ENCODE measurements at places on chromosomes 2 and 18.

GRCh38 chr2:72576459-72576858, 249.4 kb downstream of the EXOC6B start:
- no peak for DNase-seq

- no peak for DNase-seq
Measured at GRCh38 chr2:98281607-98282006, 64.6 kb upstream of the CNGA3 start.

- DNase-seq = no peak
Measured at GRCh38 chr2:221973902-221974301, 324.9 kb downstream of the PAX3 start.

DNA sequence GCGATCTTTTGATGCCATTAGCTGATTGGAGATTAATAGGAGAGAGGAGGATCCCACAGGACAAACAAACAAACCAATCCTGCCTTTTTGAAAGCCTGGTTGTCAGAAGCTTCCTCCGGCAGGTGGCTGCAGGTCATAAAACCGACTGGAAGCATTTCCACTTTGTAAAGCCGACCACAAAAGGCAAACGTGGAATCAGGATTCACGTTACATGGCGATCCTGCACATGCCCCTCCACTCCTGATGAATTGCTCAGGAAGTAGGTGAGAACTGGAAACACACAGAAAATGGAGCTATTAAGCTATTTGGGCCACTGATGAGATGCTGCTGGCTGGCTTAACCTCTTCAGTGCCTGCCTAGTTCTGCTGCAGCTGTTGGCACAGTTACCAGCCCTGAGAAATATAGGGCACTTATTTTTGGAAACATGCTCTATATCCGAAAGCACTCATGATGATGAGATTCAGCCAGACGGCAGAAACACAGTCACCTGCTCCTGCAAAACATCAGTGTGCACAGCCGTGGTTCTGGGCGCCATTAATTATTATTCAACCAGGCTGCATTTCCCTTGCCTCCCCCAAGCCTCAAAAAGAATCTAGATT, 110.3 kb upstream of the ST6GAL2 start:
- no peak for DNase-seq

- no peak for DNase-seq
Measured at GRCh38 chr18:31065036-31065773, 22.7 kb upstream of the DSC3 start.

DNA sequence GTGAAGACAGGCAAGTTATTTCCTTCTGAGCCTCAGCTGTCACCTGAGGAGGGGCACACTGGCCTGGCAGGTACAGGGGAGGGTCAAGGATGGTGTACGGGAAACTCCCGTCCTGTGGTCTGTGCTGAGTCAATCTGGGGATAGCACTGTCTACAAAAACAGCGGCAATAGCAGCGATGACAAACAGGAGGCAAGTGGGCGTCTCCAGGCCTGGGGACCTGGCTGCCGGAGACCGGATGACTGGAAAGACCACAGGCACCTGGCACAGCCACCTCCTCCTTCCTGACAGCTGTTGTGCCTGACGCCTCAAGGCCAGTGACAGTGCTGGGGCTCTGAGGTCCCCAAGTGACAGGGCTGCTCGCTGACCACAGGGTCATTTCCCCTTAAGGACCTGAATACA, 202.1 kb upstream of the HS6ST1 start:
- DNase-seq = no peak

DNA sequence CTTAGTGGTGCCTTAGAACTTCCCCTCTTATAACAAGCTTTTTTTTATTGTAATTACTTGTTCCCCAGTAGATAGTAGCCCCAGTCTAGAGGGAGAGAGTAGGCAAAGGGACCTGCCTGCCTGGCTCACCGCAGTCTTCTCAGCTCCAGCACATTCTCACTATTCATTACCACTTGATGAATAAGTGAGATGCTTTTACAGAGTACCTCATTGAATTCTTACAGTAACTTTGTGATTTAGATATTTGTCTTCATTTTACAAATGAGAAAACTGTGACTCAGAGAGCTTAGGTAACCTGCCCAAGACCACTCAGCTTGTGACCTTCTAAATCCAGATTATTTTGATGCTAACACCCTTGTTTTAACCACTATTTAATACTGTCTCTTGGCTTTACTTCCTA, 77.8 kb downstream of the CHRNA1 start:
- no peak for DNase-seq

- DNase-seq = no peak
Measured at GRCh38 chr2:12715258-12716031, 1.3 kb upstream of the TRIB2 start.

- no peak for DNase-seq
Measured at GRCh38 chr2:8421658-8422449, 260.0 kb upstream of the ID2 start.

All from muscle of arm (tissue), 14 donors.